ENCODE measurements at places on chromosomes 7 and 10.

DNA sequence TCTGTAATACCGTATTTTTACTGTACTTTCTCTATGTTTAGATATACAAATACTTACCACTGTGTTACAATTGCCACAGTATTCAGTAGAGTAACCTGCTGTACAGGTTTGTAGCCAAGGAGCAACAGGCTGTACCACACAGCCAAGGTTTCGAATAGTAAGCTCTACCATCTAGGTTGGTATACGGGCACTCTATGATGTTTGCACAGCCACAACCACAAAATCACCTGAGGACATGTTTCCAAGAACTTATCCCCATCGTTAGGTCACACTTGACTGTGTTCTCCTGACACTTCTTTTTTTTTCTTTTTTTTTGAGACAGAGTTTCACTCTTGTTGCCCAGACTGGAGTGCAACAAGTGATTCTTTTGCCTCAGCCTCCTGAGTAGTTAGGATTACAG lies 134.6 kb upstream of the TRIM24 start:
- DNase-seq: no peak

GRCh38 chr7:155168597-155169480 lies 98.7 kb downstream of the HTR5A start:
- DNase-seq: no peak

DNA sequence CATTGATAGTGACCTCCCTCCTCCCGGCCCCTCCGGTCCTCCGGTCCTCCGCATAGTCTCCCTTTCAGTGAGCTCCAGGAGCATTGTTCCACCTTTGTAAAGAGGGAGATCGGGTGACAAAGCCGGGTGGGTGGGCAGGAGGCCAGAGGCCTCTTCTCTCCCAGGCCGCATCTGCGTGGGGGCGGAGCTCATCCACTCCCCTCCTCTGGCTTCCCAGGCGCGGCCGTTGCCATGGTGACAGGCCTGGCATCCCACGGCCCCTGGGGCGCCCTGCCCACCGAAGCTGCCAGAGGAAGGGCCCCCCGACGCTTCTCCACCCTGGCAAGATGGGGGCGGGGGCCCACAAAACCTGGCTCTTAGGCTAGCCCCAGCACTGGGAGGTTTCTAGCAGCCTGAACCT lies 4.4 kb upstream of the FZD9 start:
- no peak for DNase-seq

DNA sequence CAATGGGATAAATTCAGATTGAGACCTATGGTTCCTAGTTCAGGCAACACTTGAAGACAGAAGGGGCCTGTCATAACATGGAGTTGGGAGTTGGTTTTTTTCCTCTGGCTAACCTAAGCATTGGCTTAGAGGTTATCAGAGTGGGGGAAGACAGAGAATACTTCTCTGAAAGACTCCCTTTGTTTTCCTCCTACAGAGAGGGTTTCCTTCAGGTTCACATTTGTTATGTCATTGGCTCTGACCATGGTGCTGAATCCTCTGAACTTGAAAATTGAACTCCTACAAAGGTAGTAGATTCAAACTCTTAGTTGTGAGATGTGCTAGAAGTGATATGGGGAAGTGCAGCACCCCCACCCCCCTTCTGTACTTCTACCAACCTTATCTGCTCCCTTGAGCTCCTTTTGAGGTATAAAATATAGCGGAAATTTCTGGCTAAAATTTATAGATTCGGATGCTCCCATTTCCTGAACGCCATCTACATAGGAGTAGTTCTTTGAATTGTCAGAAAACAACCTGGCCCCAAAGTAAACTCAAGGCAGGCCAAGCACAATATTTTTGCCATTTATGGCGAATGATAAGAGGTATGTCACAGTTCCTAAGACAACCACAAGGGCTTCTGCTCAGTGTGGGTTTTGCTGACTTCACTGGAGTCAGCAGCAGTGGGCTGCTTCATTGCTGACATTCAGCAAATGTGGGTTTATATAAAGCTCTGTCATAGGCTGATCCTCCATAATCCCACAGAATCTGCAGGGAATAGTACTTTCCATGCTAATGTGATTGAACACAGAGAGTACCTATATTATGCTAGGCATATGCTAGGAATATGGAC lies 131.6 kb upstream of the KLF14 start:
- no peak for DNase-seq

GRCh38 chr10:49650724-49651034 lies 28.8 kb upstream of the C10orf53 start:
- no peak for DNase-seq

GRCh38 chr10:6231146-6231545 lies 28.4 kb downstream of the PFKFB3 start:
- no peak for DNase-seq

- DNase-seq: no peak
Measured at GRCh38 chr10:125177641-125178640, 17.6 kb upstream of the CTBP2 start.

DNA sequence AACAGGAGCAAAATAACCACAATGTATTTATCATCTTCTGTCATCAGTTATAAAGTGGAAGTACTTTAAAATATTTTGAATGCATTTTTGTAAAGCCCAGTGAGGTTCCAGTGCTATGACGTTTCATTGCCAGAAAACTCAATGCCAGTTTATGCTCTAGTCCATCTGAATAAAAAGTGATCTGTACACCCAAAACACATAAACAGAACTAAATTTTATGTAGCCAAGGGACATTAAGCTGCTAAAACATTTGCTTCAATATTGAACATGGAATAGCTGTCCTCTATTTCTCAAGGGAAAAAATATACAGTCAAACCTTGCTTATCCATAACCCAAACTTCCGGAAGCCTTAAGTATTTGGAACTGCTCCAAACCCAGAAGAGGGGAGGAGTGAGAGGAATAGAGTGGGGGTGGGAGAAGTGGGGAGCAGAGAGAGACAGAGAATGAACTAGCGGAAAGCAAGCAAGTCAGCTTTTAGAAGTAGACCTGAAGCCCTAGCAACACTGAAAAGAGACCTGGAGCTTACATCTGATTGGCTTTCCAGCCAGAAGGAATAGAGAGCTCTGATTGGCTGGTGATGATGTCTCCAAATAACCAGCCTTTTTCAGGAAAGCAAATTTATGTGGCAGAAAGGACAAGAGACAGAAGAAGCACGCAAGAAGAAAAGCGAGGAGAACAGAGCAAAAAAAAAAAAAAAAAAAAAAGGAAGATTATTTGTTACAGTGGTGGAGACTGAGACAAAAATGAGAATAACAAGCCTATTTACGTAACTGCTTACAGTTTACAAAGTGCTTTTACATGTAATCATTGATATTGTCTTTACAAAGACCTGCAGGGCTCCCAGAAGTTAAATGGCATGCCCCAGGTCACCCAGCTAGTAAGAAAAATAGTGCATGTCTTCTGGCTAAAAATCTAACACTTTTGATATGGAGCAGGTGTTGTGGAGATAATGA lies 196.0 kb downstream of the RNLS start:
- DNase-seq: peak; percentile 44

- DNase-seq: no peak
Measured at GRCh38 chr7:127974446-127975035, 56.7 kb downstream of the LRRC4 start.

GRCh38 chr7:2272031-2272430 lies 30.0 kb downstream of the NUDT1 start:
- no peak for DNase-seq

DNA sequence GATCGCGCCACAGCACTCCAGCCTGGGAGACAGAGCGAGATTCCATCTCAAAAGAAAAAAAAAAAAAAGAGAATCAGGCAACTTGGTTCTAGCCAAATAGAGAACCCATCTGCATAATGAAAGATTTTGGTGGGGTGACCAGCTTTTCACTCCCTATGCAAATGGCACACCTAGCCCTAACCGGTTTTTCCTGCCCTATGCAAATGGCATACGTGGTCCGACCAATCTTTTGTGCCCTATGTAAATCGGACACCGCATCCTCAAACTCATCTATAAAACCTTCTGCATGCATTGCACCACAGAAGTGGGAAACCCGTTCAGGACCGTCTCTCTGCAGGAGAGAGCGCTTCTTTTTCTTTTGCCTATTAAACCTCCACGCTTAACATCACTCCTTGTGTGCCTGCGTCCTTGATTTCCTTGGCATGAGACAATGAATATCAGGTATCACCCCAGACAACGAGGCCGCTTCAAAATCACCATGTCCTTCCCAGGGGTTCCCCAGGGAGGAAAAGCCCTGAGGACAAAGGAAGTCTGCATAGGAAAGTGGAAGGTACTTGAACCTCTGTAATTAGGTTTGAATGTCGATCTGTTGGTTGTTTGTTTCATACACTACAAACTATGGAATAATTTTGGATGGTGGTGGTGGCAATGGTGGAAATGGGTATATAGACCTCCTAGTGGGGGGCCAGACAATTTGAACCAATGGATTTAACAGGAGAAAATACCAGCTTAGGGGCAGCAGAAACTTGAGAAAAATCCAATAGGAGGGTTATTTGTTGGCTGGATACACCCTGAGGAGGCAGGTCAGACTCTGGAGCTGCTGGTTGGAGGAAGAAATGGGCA lies 396.2 kb downstream of the TYW1 start:
- no peak for DNase-seq

DNA sequence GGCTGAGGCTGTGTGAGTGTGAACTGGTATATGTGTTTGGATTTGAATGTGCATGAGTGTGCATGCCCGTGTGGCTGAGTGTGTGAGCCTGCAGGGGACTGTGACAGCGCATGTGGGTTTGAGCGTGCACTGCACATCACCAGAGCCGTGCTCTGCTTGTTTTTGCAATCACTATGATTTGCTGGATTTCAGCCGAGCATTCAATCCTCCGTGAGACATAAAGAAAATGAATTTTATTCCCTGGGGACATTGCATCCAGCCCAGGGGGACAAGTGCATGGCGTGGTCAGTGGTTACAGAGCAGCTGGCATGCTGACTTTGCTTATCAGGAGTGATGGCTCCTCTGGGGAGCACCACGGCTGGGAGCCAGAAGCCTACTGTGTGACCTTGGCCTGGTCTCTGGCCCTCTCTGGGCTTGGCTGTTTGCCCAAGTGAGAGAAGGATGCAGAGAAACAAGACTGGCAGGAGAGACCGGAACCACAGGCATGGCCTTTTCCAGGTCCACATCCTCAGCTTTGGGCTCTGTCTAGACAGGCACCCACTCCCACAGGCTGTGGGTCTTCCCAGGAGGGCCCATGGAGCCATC lies 160.2 kb upstream of the UNC5B start:
- DNase-seq: no peak

All from AG04450 (cell line).